ENCODE measurements at places on chromosomes 16 and 17.
A peak's percentile ranks its signal among the peaks of the same experiment; 100 is the strongest.

DNA sequence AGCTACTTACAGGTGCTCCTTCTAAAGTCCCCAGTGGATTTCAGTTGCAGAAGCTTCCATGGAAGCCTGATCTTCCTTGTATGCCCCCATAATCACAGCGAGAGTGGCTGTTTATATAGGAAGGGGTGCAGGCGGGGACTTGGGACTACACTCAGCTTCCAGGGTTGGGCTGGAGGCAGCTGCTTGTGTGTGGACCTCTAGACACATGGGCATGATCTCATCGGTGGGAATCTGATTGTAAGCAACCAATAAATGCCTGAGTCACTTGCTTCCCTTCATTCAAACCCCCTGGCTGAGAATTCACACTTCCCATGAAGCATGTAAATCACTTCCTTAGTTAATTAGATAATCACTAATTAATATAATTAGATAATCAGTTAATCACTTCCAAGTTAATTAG lies 1.0 kb upstream of the KRT20 start:
- DNase-seq: no peak

- no peak for DNase-seq
Measured at GRCh38 chr17:75064867-75065561, 18.0 kb downstream of the KCTD2 start.

GRCh38 chr17:33049781-33050414 lies 58.3 kb downstream of the SPACA3 start:
- peak; percentile 5 for DNase-seq

DNA sequence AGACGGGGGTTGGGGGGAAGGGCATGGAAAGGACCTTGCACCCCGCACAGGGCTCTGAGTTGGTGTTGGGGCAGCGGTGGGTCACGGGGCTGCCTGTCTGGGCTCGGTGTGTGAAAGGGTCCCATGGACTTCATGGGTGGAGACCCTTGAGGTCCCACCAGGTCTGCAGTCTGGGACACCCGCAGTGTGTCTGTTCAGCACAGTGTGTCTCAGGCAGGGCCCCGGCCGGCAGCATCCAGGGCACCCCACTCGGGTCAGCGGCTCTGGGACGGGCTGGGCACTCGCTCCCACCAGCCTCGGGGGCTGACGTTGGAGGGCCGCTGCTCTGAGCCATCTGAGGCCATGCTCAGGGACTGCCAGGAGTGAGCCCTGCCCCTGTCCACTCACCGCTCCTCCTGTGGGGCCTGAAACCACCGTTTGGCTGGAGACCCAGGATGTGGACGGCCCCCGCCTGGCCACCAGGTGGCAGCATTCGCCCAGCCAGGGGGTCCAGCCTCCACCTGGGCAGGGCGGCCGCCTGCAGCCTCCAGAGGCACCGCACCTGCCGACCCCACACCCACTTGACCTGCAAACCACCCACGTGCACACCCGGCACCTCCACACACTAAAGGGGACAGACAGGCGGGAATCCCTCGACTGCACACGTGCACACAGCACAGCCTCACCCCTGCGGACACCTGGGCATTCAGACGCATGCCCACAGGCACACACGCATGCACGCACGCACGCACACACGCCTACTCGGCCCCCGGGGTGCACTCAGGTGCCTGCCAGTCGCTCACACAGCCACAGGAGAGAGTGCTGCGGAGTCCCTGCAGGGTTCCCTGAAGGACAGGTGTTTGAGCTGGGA lies 10.1 kb upstream of the ZFPM1 start:
- DNase-seq: no peak

- DNase-seq: no peak
Measured at GRCh38 chr16:19771796-19772195, 53.7 kb downstream of the IQCK start.

- no peak for DNase-seq
Measured at GRCh38 chr17:19579192-19579761, 45.6 kb downstream of the SLC47A1 start.

- DNase-seq: no peak
Measured at GRCh38 chr17:78412403-78412802, 34.0 kb downstream of the PGS1 start.

DNA sequence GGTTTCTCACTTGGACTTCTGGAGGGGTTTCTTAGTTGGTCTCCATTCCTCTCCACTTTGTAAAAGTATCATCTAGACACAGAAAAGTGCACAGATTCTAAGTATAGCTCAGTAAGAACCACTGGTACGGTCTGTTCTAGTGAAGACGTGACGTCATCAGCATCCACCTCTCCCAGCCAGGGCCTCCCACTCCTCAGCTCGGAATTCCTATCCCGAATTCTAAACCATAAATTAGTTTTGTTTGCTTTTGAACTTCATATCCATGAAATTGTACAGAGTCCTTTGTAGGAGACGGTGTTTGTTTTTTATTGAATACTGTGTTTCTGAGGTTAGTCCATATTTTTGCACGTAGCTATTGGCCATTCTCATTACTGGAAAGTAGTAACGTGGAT lies 25.5 kb downstream of the FOXK2 start:
- DNase-seq: no peak

DNA sequence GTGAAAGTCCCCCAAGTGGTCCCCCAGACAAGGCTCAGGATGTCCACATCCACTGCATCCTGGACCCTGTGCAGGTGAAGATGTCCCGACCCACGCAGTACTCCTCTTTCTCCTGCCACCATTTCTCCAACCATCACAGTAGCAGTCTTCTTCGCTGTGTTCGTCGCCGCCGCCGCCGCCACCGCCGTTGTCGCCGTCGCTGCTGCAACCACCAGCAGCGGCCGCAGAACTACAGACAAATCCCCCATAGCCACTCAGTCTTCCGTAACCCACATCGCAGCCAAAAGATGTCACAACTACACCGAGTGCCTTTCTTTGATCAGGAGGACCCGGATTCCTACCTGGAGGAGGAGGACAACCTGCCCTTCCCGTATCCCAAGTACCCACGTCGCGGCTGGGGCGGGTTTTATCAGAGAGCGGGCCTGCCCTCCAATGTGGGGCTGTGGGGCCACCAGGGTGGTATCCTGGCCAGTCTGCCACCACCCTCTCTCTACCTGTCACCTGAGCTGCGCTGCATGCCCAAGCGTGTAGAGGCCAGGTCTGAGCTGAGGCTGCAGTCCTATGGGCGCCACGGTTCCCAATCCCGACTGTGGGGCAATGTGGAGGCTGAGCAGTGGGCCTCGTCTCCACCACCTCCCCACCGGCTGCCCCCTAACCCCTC lies 917 bp downstream of the SPEM2 start:
- no peak for DNase-seq

DNA sequence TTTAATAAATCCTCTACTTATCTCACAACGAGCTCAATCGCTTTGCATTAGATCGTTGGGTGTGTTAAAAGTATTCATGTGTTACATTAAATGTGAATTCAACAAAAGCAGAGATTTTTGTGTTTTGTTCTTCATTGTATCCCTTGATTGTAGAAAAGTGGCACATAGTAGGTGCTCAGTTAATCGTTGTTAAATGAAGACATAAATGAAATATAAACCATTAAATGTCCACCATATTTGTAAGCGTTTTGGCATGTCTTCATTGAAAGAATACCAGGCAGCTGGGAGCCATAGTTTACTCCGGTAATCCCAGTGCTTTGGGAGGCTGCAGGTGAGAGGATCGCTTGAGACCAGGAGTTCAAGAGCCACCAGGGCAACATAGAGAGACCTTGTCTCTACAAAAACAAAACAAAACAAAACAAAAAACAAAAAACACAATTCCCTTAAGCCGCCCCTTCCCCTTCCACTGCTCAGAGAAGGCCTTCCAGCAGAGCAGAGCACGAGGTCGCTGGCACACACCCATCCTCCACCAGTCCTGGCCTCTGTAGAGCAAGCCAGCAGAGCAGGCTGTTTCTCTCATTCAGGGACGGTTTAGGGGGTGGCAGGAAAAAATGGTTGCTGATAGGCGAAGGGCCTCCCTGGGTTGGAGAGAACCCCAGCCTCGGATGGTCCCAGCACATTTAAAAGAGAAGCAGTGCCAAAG lies 673 bp upstream of the CHD9 start:
- no peak for DNase-seq

GRCh38 chr16:49588026-49588425 lies 214.4 kb downstream of the C16orf78 start:
- DNase-seq: no peak

GRCh38 chr17:49466436-49466835 lies 28.7 kb upstream of the NGFR start:
- no peak for DNase-seq

DNA sequence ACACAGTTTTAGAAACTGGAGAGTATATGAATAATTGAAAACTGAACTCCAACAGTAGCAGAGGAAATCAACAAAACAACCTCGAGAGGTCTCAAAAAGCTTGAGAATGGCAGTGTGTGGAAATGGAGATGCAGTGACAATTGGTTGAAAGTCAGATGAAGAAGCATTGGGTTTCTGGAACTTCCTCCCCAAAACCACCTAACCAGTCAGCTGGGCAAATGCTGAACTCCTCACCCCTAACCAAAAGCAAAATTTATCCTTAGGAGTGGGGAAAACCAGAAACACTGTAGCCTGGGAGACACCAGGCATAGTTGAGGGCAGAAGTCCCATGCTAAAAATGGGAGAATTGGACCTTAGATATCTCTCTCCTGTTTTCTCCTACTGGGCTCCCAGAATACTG lies 109.9 kb downstream of the TANC2 start:
- no peak for DNase-seq
